ENCODE measurements at places on chromosomes 3 and 15.

DNA sequence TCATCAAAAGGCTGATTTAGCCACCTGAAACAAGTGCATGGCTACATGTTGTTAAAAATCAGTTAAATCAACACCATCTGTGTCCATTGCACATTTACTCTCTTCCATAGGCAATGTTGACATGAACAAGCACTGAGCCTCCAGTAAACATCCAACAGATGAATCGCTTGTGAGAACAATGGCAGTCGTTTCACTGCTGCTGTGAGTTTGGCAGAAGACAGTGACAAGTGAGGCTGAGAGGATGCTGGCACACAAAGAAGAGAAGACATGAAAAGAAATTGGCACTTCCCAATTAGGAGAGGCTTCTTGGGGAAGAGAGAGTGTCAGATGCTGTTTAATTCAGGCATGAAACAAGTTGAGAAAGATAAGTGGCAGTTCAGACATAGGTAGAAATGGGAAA is 227.4 kb upstream of the STT3B start:
- peaks cover 3% of the 10 kb centered on the region for H3K4me1 ChIP-seq
- DNase-seq, result no peak
- no peaks in the 10 kb centered on the region for H3K36me3 ChIP-seq
- H3K27ac ChIP-seq, result no peak overlapping the region
- H3K4me3 ChIP-seq, result no peak overlapping the region

GRCh38 chr15:67180514-67181191 is 73.8 kb downstream of the AAGAB start:
- H3K27me3 ChIP-seq, result no peaks in the 10 kb centered on the region
- H3K4me3 ChIP-seq, result no peak overlapping the region
- no peak overlapping the region for H3K27ac ChIP-seq
- peaks cover 28% of the 10 kb centered on the region for H3K4me1 ChIP-seq

- no peaks in the 10 kb centered on the region for H3K27me3 ChIP-seq
- H3K36me3 ChIP-seq, result no peaks in the 10 kb centered on the region
- no peaks in the 10 kb centered on the region for H3K4me1 ChIP-seq
- DNase-seq, result no peak
- H3K4me3 ChIP-seq, result no peak overlapping the region
- no peak overlapping the region for H3K27ac ChIP-seq
Measured at GRCh38 chr3:155730843-155731242, 14.0 kb downstream of the PLCH1 start.

- DNase-seq, result no peak
- no peaks in the 10 kb centered on the region for H3K36me3 ChIP-seq
Measured at GRCh38 chr3:28036599-28037575, 204.5 kb upstream of the CMC1 start.

DNA sequence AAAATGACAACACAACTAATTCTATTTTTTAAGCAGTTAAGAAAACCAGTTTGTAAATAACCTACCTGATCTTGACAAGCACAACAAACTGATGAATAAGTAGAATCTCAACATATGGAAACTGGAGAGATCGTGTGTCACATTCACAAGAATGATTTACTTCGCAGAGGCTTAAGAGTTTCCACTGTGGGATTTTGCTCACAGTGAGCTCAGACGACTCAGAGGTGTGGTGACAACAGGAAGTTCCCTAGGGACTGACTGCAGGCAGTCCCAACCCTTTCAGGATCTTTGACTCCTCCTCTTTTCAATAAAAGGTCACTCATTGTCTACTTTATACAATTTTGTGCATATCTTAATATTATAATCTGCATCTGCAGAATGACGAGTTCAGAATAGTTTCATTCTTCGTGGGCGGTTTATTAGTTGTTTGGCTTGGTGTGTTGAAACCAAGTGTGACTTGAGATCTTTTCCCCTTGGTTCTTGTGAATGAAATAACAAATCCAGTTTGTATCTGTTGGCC is at the start of gene LIPH:
LIPH (minus strand) TSS at position 231 of the 520 bp plus-strand sequence; CDS start at position 114, 117 bp downstream.
- no peak within 1 kb of the TSS for H3K27ac ChIP-seq
- H3K36me3 ChIP-seq, result no peaks in the 10 kb centered on the region
- H3K4me1 ChIP-seq, result no peaks in the 10 kb centered on the region
- H3K27me3 ChIP-seq, result no peaks in the 10 kb centered on the region
- no peak for DNase-seq

DNA sequence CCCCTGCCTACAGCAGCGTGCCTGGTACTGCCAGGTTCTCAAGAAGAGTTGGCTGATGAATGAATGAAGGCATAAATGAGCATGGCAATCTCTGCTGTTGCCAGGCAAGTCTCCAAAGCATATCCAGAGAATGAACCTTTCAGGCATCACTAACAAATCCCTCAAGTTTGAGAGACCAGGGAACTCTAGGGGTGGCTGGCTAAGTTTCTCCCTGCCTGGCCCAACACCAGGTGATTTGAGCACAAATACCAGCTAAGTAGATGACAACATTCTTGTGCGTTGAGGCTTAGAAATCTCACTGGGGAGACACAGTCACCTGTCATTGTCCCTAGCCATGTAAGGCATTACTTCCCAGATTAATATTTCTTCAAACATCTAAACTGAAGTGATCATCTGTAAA is 81.4 kb upstream of the PTX3 start:
- H3K4me3 ChIP-seq, result no peak overlapping the region
- no peaks in the 10 kb centered on the region for H3K27me3 ChIP-seq
- no peak overlapping the region for H3K27ac ChIP-seq
- no peaks in the 10 kb centered on the region for H3K4me1 ChIP-seq

DNA sequence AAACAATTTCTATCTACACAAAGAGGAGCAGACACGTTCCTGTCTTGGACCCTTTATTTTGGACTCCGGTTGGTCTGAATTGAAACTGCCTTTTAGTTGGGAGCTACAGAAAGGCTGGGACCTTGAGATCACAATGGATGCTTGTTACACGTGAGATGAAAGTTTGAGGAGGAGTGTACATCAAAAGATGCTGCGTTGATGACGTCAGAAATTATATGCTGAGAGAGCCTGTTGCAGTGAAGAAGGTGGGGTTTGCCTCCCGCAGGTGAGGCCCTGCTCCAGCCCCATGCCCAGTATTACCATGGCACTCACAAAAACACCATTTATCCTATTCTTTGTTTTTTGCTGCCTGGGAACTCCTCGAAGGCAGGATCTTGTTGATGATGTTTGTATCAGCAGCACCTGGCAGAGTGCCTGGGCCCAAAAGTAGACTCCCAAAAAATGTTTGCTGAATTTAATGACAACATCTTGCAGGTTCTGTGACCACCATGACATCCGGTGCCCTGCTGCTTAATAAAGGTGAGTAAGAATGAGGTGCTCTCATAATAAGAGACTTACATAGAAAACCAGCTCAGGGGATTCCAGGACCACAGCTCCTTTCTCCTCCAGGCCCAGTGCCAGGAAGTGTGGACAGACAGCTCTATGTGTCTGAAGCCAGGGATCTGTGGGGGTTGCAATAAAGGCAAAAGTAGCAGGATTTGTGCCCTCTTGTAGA is 136.1 kb upstream of the UBE2E1 start:
- no peaks in the 10 kb centered on the region for H3K4me1 ChIP-seq
- no peaks in the 10 kb centered on the region for H3K27me3 ChIP-seq
- no peak overlapping the region for H3K4me3 ChIP-seq
- H3K36me3 ChIP-seq, result no peaks in the 10 kb centered on the region
- no peak for DNase-seq

DNA sequence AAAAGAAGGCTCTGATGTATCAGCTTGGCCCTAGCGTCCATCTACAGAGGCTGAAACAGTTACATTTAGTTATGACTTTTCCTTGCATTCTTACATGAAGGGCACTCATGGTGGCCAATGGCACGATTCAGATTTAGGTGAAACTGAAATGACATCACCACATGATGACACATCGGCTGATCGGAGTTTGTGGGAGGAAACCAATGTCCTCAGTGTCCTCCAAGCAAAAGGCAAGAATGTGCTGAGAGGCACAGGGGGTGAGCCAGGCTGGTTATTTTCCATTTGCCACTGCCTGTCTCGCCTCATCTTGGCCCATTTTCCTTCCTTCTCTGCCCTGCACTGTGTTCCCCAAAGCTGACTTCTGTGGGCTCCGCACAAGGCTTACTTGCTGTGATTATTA is 34.4 kb downstream of the TARS3 start:
- H3K4me1 ChIP-seq, result no peaks in the 10 kb centered on the region
- no peak overlapping the region for H3K27ac ChIP-seq
- no peak for DNase-seq
- H3K27me3 ChIP-seq, result no peaks in the 10 kb centered on the region

DNA sequence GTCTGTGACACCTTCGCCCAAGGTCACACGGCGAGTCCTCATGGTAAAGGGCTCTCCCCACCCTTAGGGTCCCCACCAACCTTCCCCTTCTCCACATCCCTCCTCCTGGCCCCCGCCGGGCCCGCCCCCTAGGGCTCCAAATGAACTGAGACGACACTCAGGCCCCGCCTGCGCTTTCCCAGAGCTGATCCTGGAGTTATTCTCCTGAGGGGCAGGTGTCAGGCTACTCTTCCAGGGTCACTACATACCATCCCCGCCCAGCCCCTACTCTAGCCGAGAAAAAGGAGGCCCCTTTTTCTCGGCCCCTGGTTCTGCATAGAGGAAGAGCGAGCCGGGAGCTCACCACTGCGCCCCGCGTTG is 292 bp downstream of the USP4 start:
- H3K36me3 ChIP-seq, result peaks cover 12% of the 10 kb centered on the region
- H3K4me1 ChIP-seq, result peaks cover 5% of the 10 kb centered on the region
- H3K27me3 ChIP-seq, result no peaks in the 10 kb centered on the region
- peak overlapping the region; percentile 86 for H3K4me3 ChIP-seq

DNA sequence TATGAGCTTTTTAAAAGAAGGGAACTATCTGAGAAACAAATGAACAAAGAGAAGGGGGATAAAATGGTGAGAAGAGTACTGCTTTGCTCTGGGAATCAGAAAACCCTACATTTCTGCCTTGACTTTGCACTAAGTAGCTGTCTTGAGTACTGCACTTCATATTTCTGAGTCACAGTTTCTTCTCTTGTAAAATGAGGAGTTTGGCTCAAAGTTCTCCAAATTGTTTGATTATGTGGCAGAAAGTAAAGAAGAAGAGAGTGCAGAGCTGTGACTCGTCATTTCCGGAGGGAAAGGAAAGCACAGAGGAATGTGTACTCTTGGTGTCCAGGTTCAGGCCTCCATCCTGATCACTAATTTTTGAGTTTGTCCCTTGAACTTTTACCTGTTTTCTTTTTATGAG is 54.7 kb downstream of the TP63 start:
- H3K27me3 ChIP-seq, result no peaks in the 10 kb centered on the region
- DNase-seq, result no peak
- H3K4me1 ChIP-seq, result no peaks in the 10 kb centered on the region
- H3K36me3 ChIP-seq, result no peaks in the 10 kb centered on the region

DNA sequence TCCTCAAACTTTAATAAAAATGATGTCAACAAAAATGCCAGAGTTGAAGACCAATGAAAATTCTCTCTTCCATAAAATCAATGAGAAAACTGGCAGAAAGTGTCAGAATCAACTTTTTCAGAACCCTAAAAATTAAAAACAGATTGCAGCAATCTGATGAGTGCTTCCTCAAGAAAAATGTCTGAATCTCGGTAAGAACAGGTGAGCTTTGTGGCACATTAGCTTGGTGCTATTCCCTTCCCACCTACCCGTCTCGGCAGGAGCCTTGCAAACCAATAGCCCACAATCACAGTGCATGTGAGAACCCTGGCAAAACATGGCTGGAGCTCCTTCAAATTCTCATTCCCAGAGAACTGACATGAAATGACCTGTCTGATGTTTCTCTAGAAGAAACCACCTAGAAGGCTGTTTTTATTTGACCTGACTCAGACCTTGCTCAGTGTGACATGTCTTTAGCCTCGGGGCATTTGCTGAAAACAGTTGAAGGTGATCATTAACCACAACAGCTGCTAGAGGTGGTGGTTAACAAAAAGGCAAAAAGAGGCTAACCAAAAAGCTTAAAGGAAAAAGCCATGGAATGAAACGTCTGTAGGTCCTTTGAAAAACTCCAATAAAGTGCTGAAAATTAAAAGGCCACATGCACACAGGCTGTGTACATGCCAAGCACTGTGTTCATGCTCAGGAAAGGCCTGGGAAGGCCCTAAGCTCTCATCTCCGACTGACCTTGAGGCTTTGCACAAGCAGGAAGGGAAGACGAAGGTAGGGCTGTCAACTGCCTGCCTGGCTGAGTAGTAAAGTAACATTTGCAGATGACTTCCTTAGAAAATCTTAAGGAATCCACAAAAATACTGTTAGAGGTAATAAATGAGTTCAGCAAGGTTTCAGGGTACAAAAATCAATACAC is 253.0 kb upstream of the NSMCE3 start:
- H3K36me3 ChIP-seq, result no peaks in the 10 kb centered on the region
- no peaks in the 10 kb centered on the region for H3K27me3 ChIP-seq
- no peak overlapping the region for H3K4me3 ChIP-seq
- H3K27ac ChIP-seq, result no peak overlapping the region
- peaks cover 4% of the 10 kb centered on the region for H3K4me1 ChIP-seq

DNA sequence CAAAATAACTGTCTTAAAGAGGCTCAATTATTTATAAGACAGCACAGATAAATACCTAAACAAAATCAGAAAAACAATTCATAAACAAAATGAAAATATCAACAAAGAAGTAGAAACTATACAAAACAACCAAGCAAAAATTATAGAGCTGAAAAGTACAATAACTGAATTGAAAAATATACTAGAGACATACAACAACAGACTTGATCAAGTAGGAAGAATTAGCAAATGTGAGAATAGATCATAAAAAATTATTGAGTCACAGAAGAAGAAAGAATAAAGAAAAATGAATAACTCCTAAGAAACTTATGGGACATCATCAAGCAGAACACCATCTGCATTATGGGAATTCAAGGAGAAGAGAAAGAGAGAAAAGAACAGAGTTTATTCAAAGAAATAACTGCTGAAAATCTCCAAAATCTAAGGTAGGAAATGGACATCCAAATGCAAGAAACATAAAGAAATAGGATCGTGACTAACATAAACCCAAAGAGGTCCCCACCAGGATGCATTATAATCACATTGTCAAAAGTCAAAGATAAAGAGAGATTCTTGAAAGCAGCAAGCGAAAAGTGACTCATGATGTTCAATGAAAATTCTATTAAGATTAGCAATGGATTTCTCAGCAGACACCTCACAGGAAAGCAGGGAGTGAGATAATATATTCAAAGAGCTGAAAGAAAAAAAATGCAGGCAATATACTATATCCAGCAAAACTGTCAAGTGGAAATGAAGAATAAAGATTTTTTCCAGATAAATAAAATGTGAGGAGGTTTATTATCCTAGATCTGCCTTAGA is 85.9 kb downstream of the DCLK3 start:
- H3K4me1 ChIP-seq, result no peaks in the 10 kb centered on the region
- no peaks in the 10 kb centered on the region for H3K27me3 ChIP-seq
- H3K27ac ChIP-seq, result no peak overlapping the region
- no peak for DNase-seq

DNA sequence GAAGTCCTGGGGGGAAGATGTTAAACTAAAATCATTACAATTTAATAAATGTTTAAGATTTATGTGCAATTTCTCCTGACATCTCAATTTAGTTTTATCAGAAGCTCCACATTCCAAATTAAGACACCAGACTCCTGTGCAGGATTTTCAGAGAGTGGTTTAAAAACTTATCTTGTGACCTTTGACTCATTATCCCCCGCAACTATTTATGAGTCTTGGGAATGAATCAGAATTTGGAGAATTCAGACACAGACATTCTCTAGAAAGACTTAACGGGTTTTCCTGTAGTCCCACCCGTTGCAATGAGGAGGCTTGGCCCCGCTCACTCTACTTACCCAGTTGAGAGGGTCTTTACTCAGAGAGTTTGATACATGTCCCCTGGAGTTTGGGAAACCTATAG is 7.1 kb downstream of the OR5K2 start:
- no peak overlapping the region for H3K27ac ChIP-seq
- no peaks in the 10 kb centered on the region for H3K4me1 ChIP-seq
- H3K4me3 ChIP-seq, result no peak overlapping the region
- no peaks in the 10 kb centered on the region for H3K27me3 ChIP-seq

- H3K27me3 ChIP-seq, result no peaks in the 10 kb centered on the region
- H3K36me3 ChIP-seq, result peaks cover 12% of the 10 kb centered on the region
- peak; percentile 44 for DNase-seq
- H3K4me1 ChIP-seq, result peaks cover 2% of the 10 kb centered on the region
- no peak overlapping the region for H3K4me3 ChIP-seq
Measured at GRCh38 chr3:97954228-97954827, 17.9 kb downstream of the RIOX2 start.

Measured in trophoblast cell (in vitro differentiated cells and primary cell).